ENCODE measurements at places on chromosomes 5 and 9.

- DNase-seq, result no peak
Observed at GRCh38 chr5:155727512-155728145, 599.3 kb upstream of the SGCD start.

- no peak for DNase-seq
Observed at GRCh38 chr9:38278457-38278856, 114.0 kb upstream of the ALDH1B1 start.

DNA sequence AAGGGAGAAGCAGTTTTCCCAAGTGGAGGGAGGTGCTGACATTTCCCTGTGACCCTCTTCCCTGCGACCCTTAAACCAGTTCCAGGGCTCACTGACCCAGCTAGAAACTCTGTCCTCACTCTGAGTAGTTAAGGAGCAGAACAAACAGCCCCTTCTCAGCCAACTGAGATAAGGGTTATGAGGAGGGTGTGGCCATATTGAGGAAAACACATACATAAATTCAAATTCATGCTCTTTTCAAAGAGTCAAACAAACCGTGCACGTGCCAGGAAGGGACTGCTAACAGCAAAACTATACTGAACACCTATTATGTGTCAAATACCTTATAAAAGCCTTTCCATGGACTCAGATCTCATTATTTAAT is 4.9 kb upstream of the AKNA start:
- no peak for DNase-seq

DNA sequence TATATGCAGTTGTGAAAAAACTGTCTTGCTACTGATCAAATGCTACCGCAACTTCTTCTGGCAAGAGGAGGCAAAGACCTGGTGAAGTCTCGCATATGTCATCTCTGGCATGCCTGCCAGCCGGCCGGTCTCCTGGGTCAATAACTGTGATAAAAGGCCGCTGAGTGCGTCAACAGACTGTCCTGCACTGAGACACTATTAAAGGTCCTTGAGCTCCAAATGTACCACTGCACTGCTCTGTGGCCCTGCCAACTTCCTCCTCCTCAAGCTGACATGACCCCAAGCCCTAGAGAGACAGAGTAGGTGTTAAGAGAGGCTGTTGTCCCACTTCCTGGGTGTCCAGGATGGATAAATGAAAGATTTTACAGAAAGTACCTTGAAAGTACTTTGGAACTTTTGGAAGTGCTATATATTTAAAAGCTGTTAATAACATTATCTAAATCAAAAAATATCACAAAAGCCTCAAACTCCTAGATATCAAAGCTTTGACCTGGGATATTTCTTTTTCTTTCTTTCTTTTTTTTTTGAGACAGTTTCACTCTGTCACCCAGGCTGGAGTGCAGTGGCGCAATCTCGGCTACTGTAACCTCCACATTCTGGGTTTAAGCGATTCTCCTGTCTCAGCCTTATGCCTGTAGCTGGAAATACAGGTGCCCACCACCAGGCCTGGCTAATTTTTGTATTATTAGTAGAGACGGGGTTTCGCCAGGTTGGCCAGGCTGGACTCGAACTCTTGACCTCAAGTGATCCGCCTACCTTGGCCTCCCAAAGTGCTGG is 31.5 kb downstream of the RAPGEF1 start:
- no peak for DNase-seq

- DNase-seq, result no peak
Observed at GRCh38 chr9:111427186-111427585, 57.0 kb downstream of the ECPAS start.

DNA sequence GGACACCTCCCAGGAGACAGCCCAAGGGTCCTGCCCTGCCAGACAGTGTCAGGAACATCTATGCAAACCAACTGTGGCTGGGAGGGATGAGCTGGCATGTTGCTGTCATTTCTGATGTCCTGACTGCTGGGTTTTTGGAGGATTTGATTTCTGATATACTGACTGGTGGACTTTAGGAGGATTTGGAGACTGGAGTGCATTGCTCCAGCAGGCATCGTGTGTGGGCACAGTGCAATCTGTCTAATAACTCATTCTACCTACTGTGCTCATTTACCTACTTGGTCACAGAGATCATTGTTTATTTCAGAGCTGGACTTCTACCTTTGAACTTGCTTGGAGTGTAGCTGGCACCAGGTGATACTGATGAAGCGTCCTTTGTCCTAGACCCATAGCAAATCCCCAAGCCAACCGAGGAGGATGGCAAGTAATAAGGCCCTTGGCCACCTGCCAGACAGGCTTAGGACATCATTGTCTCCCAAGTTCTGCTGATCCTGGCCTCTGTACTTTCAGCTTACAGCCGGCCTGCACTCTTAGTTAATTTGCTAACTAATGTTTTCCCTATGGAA is 124.3 kb upstream of the ICE1 start:
- DNase-seq, result no peak

DNA sequence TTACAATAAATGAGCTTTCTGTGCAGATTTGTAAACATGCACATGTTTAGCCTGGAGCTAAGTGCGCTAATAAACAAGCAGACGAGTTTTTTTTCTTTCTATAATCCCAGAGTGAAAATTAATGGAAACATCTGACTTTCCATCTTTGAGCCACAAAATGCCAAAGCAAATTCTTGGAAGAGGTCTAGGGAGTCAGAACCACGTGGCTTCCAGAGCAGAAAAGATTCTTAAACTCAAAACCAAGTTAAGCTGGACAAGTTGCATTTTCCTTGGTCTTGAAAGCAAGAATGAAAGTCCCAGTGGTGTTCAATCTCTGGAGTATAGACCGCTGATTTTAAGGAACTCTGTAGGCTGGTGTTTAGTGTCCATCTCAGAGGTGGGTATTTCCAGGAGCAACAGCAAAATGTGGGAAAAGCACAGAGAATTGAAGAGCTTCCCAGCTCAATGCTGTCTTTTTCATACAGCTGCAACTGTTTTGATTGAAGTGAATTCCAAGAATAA is 71.4 kb downstream of the MYO10 start:
- no peak for DNase-seq

GRCh38 chr9:7983490-7983889 is 183.9 kb upstream of the DMAC1 start:
- no peak for DNase-seq

- DNase-seq, result no peak
Observed at GRCh38 chr5:102957141-102957540, 162.8 kb downstream of the GIN1 start.

DNA sequence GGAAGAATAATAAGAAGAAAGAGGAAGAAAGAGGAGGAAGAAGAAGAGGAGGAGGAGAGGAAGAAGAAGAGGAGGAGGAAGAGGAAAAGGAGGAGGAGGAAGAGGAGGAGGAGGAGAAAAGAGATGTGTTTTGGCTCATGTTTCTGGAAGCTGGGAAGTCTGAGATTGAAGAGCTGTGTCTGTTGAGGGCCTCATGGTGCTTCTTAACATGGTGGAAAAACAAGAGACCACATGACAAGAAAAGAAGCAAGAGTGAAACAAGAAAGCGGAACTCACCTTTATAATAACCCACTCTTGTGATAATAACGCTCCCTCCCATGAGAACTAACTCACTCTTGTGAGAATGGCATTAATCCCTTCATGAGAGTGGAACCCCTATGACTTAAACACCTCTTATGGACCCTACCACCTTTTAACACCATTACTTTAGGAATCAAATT is 36.1 kb upstream of the RANBP6 start:
- no peak for DNase-seq

DNA sequence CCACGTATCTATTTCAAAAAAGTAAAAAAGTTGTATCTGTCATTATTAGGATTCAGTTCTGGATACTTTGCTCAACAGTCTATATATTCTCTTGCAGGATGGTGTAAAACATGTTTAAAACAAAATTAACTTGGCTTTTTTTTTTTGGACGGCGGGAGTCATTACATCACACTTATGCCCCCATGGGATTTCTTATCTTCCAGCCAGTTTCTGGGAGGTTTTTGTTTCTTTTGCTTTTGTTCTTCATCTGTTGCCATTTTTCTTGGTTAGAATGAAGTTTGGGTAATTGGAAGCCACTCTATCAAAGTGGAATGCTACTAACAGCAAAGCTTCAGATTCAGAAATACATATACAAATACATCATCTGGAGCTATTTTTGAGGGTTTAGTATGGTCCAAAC is 1.8 kb upstream of the STARD4 start:
- DNase-seq, result no peak

DNA sequence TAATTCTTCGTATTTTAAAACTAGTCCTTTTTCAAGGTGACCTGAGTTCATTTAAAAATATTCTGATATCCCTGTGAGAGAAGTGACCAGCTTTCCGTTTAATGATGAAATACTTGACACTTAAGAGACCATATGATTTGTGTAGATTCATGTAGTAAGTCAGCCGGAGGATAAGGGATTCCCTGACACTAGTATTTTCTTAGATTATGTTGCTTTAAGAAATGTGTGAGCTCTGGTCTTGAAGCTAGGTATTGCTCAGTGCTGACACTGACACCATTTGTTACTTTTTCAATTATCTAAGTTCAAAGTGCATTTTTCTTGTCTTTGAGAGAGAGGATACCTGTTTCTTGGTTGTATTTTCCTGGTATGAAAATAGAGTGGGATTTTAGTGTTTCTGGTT is 4.2 kb downstream of the NIPBL start:
- no peak for DNase-seq

GRCh38 chr9:134361843-134362414 is 35.7 kb downstream of the RXRA start:
- no peak for DNase-seq

GRCh38 chr5:119406551-119407110 is 45.7 kb upstream of the HSD17B4 start:
- no peak for DNase-seq

DNA sequence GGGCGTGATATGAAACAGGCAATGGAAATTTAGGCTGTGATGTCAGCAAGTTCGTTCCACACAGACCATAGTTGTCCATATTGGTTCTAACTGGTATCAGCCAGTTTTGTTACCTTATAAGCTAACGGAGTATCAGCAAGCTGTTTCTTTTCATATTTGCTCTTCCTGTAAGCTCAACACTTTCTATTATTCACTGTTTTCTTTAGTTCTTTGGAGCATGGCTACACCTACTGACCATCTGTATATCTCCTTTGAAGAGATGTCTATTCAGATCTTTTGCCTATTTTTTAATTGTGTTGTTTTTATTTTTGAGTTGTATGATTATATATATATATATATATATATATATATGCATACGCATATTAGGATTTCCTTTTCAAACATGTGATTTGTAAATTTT is 1057.2 kb upstream of the CDH10 start:
- no peak for DNase-seq

DNA sequence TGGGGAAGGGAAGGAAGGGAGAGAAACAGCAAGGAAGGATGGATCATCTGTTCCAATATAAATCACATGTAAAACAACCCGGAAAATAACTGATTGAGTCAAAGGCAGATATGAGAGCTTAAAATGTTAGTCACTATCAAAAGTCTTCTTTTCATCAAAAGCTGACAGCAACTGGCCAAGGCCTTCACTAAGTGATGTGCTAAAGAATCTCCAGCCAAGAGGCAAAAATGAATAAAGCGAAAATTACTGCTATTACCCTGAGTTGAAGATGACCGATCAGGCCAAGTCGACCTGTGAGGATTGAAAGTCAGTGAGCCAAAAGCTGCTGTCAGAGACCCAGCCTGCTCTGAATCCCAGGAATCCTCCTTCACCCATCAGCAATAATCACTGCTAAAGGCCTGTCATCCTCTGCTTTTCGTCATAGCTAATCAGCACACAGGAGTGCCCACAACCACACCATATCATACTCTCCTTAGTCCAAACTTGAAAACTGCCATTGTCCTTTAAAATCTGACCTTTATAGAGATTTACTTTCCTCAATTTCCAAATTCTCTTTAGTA is 736.9 kb downstream of the TLE1 start:
- DNase-seq, result no peak

GRCh38 chr5:78514427-78515330 is 133.9 kb downstream of the LHFPL2 start:
- DNase-seq, result no peak

GRCh38 chr5:135332519-135333150 is 66.4 kb downstream of the MACROH2A1 start:
- no peak for DNase-seq

DNA sequence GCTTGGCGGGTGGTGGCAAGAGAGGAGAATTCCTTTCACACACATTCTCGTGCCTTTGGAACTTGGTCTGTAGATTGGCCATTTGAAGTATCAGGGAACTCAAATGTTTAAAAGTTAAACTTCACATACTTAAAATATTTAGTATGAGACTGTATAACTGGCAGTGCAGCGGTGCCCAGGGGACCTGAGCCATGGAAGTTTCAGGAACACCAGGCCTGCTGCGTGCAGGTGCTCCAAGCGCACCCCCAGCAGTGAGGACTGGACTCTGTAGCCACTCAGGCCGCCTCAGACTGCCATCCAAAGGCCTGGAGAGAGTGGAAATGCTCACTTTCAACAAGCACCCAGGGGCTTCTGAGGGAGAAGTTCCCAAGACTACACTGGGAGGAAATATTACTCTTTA is 273.5 kb upstream of the IRX2 start:
- no peak for DNase-seq

DNA sequence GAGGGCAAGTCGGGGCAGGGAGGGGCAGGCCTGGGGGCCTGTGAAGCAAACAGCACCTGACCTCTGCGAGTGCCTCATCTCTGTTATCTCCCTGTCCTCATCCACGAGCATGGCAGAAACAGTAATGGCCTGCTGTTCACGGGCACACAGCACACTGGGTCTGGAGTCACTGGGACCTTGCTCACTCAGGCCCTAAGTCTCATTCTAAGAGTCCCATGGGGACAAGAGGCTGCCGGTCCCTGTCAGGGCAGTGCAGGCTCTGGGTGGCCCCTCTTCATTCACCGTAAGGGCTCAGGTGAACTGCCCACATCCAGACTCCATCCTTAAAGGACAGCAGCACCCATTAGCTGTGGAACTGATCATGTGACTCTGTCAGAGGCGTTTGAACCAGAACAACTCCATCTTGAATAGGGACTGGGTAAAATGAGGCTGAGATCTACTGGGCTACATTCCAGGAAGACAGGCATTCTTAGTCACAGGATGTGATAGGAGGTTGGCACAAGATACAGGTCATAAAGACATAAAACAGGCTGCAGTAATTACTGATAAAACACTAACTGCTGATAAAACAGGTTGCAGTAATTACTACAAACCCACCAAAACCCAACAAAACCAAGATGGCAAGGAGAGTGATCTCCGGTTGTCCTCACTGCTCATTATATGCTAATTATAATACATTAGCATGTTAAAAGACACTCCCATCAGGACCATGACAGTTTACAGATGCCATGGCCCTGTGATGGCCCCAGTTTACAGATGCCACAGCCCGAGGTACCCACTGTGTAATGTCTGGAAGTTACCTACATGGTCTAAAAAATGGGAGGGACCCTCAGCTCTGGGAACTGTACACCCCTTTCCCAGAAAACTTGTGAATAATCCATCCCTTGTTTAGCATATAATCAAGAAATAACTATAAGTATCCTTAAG is 28.7 kb downstream of the BICD2 start:
- DNase-seq, result no peak

DNA sequence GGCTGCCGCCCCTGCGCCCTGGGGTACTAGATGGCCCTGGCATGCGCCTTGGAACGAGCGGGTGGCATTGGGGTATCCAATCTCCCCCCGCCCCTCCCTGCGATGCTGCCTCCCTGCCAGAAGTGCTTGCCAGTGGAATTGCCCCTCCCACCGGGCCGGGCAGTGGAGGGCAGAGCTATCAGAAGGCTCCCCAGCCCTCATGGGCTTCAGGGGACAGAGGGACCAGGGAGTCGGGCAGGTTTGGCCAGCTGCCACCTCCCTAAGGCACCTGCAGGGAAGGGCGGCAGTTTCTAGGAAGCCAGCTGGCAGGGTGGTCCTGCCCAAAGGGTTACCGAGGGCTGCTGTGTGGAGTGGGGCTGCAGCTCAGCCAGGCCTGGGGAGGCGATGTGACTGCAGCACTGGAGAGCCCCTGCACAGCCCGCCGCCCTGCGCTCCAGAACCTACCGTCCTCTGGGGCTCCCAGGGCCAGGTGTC is 52.8 kb upstream of the EGFL7 start:
- no peak for DNase-seq

GRCh38 chr9:110928599-110928998 is 109.7 kb downstream of the LPAR1 start:
- no peak for DNase-seq

Measured in smooth muscle cell of the brain vasculature (primary cell).